ENCODE measurements at places on chromosomes 16 and 17. TPM values are rescaled to one million over a fixed set of nuclear protein-coding genes. Genes with fewer than 3 reads are reported as not detected.

- H3K4me3 ChIP-seq, result no peak overlapping the region
- H3K27me3 ChIP-seq, result no peaks in the 10 kb centered on the region
- peaks cover 1% of the 10 kb centered on the region for H3K4me1 ChIP-seq
- no peak overlapping the region for H3K27ac ChIP-seq
Measured at GRCh38 chr17:18093616-18094408, 6.1 kb downstream of the DRG2 start.

GRCh38 chr17:44076716-44077594 is 6.4 kb downstream of the G6PC3 start:
- H3K4me1 ChIP-seq, result no peaks in the 10 kb centered on the region
- H3K27ac ChIP-seq, result no peak overlapping the region
- no peaks in the 10 kb centered on the region for H3K27me3 ChIP-seq
- H3K4me3 ChIP-seq, result no peak overlapping the region
- DNase-seq, result no peak
- peaks cover 70% of the 10 kb centered on the region for H3K36me3 ChIP-seq

The CORO6 gene
- 2.5 TPM for total RNA-seq

DNA sequence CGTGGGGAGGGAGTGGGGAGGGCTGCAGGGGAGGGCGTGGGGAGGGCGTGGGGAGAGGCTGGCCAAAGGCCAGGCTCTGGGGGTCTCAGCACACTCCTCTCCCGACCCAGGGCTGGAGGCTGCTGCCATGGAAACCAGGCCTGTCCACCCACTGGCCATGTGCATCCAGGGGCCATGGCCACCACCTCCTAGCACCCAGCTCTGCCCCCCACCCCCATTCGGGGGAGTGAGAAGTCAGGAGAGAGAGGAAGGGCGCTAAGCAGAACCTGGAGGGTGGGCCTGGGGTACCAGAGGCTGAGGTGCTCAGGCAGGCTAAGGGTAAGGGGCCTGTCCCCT is 29.6 kb downstream of the ENDOV start:
- H3K4me1 ChIP-seq, result no peaks in the 10 kb centered on the region
- H3K27me3 ChIP-seq, result no peaks in the 10 kb centered on the region
- no peak overlapping the region for H3K4me3 ChIP-seq
- no peaks in the 10 kb centered on the region for H3K36me3 ChIP-seq
- DNase-seq, result no peak

DNA sequence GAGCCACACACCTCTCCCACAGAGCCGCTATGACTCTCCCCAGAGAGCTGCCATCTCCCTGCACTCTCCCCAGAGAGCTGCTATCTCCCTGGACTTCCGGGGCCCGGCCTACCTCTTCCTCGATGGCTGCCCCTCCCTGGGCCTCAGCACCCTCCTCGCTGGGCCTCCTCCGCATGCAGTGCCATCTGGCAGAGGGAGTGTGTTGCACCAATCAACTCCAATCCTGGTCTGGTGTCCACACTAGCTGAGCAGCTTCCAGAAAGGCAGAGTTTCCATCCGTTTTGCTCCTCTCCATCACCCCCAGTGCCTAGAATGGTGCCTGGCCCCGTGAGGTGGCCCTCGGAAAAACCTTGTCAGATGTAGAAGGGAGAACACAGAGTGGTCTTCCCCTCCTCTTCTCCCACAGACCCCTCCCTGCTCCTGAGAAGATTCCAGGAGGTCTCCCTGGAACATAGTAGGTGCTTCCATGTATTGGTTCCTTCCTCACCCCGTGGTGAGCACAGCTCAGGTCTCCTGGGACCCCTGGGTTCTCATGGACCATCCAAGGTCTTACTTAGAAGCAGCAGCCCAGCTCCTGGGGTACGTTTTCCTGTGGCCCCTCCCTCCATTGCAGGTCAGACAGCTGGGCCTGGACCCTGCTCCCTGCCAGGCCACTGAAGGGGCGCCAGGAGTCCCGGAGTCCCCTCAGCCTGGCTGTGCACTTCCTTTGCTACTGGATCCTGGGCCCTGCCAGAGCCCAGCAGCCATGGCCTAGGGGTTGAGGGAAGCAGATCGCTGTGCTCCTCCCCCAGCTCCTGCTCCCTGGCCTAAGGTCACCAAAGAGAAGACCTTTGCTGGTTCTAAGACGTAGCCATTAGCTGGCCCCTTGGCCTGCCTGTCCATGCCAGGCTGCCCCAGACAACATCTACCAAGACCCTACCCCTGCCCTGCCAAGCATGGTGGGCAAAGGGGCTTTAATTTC is 233.8 kb upstream of the GSE1 start:
- H3K4me1 ChIP-seq, result no peaks in the 10 kb centered on the region
- H3K27ac ChIP-seq, result no peak overlapping the region
- no peaks in the 10 kb centered on the region for H3K27me3 ChIP-seq
- no peak overlapping the region for H3K4me3 ChIP-seq

DNA sequence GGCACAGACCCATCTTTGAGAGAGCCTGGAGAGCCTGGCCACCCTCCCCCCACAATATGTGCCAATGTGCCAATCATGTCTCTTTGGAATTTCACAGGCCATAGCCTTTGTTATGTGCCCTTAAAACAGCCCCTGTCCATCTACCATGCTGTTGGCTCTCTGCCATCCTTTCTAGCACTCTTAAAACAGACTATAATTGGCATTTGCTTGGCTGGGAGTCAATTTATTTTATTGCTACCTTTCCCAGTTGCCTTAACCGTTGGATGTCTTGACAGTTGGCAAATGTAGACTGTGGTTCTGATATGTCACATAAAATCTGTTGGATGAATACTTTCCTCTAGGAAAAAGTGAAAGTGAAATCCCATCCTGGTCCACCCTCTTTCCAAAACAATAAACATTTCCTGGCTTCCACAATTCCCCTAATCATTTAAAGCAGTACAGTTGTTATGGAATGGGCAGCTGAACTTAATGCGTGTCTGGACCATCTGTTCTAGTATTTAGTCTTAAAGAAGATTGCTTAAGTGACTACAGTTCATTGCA is 394.0 kb downstream of the KCNJ2 start:
- no peaks in the 10 kb centered on the region for H3K36me3 ChIP-seq
- DNase-seq, result no peak
- no peak overlapping the region for H3K4me3 ChIP-seq
- no peak overlapping the region for H3K27ac ChIP-seq

DNA sequence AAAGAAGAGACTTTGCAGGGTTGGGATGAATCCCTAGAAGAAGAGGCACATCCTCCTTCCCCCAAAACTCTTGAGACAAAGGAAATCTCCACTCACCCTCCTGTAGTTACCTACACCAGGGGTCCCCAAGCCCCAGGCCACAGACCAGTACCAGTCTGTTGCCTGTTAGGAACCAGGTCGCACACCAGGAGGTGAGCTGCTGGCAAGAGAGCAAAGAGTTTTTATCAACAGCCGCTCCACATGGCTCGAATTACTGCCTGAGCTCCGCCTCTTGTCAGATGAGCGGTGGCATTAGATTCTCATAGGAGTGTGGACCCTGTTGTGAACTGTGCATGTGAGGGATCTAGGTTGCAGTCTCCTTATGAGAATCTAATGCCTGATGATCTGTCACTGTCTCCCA is 98.9 kb downstream of the CCT6B start:
- no peak overlapping the region for H3K4me3 ChIP-seq
- no peaks in the 10 kb centered on the region for H3K4me1 ChIP-seq
- H3K36me3 ChIP-seq, result no peaks in the 10 kb centered on the region
- DNase-seq, result no peak

The DUSP3 gene
- 8.5 TPM for total RNA-seq

DNA sequence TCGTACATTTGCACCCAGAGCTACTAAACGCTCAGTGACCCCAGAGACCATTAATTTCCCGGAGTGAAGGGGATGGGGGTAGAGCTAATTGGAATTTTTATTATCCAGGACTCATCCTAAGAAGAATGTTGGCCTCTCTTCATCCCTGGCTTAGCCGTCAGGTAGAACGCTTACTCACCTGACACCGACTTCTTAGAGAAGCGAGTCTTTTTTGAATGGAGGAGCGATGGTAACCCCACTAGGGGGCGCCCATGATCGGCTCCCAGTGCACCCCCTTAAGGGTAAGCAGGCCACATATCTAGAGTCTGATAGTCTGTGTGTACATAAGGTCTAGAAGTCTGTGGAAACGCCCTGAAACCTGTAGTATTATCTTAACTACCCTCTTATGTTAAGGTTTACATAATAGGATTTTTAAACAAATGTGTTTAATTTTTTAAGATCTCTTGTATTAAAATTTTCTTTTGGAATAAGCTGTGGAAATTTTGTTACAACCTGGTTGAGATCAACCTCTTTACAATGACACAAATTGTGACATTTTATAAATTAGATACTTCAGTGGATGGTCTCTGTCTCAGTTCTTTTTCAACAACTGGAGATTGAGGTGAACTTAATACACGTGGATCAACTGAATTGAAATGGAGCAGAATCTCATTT is 229.8 kb downstream of the CPPED1 start:
- H3K4me3 ChIP-seq, result no peak overlapping the region
- no peaks in the 10 kb centered on the region for H3K36me3 ChIP-seq

GRCh38 chr16:11262915-11263314 is 6.2 kb downstream of the TNP2 start:
- DNase-seq, result no peak
- H3K27ac ChIP-seq, result no peak overlapping the region

DNA sequence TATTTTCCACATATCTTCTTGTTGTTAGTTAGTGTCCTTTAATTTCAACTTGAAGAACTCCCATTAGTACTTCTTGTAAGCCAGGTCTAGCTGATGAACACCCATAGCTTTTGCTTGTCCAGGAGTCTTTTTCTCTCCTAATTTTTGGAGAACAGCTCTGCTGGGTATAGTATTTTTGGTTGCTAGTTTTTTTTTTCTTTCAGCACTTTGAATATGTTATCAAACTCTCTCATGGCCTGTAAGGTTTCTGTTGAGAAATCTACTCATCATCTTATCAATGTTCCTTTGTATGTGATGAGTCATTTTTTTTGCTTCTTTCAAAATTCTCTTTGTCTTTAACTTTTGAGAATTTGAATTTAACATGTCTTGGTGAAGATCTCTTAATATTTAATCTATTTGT is 31.8 kb upstream of the NKD1 start:
- H3K4me1 ChIP-seq, result no peaks in the 10 kb centered on the region
- no peak for DNase-seq
- no peaks in the 10 kb centered on the region for H3K27me3 ChIP-seq
- H3K36me3 ChIP-seq, result no peaks in the 10 kb centered on the region
- H3K27ac ChIP-seq, result no peak overlapping the region
- H3K4me3 ChIP-seq, result no peak overlapping the region

DNA sequence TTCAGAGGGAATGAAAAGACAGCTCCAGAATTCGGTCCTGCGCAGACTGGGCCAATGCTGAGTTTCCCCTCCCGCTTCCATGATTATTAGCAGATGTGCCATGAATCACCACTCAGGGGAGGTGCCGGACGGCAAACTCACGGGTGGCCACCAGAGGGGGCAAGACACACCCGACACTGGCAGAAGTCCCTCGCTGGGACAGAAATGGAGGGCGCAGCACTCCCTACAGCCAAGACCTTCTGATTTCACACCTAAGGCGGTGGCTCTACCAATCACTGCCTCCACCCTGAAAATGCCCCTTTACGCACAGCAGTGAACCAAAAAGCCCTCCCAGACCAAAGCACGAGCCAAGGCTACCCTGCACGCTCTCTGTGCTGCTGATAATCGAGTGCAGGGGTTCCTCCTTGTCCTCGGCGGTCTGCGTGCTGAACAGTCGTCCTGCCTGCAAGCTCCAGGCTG is 26.8 kb downstream of the TRAP1 start:
- peaks cover 7% of the 10 kb centered on the region for H3K4me1 ChIP-seq
- H3K36me3 ChIP-seq, result no peaks in the 10 kb centered on the region
- peak; percentile 80 for DNase-seq
- no peak overlapping the region for H3K4me3 ChIP-seq
- H3K27me3 ChIP-seq, result no peaks in the 10 kb centered on the region

DNA sequence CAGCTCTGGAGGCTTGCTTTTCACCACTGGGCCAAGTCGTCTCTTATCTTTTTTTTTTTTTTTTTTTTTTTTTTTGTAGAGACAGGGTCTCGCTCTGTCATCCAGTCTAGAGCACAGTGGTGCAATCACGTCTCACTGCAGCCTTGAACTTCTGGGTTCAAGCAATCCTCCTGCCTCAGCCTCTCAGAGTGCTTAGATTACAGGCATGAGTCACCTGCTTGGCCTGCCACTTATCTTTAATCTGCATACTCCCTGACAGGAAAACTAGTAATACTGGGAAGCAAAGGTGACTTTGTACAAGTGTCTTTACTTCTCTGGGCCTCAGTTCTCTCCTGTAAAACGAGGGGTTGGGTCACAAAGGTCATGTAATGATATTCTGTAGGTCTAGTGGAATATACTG is 15.0 kb downstream of the NTN1 start:
- no peak for DNase-seq
- no peaks in the 10 kb centered on the region for H3K36me3 ChIP-seq
- no peaks in the 10 kb centered on the region for H3K4me1 ChIP-seq

The ZPBP2 gene
- total RNA-seq, result 0.51 TPM

- H3K27me3 ChIP-seq, result no peaks in the 10 kb centered on the region
Measured at GRCh38 chr17:27265333-27265732, 28.6 kb upstream of the WSB1 start.

DNA sequence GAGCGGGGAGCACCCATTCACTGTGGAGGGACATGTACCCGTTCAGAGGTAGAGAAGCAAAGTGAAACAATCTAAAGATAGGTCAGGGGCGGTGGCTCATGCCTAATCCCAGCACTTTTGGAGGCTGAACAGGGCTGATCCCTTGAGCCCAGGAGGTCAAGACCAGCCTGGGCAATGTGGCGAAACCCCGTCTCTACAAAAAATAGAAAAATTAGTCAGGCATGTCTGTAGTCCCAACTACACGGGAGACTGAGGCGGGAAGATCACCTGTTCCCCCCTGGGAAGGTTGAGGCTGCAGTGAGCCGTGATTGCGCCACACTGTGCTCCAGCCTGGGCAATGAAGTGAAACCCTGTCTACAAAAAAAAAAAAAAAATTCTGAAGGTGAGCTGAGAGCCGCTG is 21.7 kb downstream of the MYL4 start:
- DNase-seq, result no peak
- H3K36me3 ChIP-seq, result no peaks in the 10 kb centered on the region
- H3K4me1 ChIP-seq, result no peaks in the 10 kb centered on the region
- H3K4me3 ChIP-seq, result no peak overlapping the region

The ZNF594 gene
- 35.5 TPM for total RNA-seq

All from naive thymus-derived CD4-positive, alpha-beta T cell (primary cell).